ENCODE measurements at places on chromosomes 12 and 14.

DNA sequence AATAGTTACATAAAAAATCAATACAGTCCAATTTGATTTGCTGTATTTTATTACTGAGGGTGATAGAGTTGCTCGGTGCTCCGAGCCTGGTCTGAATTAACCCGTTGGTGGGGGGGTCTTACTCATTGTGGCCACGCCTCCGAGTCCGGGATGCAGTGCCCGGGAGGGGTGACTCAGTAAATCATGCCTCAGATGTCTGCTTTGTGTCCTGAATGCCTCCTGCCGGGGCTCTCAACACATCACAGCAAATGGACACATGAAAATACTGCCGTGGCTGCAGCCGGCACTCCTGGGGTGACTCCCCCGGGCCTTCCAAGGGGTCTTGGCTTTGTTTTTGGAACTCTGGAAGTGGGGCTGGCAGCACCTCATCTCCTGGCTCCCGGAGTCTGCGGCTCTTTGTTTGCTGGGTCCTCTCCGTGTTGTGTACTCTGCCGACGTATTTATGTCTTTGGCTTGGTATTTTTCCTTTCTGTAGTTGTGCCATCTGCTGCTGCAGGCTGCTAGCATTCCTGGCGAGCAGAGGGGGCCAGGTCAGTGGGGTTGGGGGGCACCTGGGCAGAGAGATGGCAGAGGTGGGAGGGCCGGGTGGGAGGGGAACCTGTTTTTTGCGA lies 129.0 kb downstream of the AACS start:
- DNase-seq, result no peak

GRCh38 chr12:39297891-39298290 lies 145.0 kb downstream of the KIF21A start:
- no peak for DNase-seq

GRCh38 chr14:79781882-79782281 lies 429.4 kb downstream of the DIO2 start:
- no peak for DNase-seq

DNA sequence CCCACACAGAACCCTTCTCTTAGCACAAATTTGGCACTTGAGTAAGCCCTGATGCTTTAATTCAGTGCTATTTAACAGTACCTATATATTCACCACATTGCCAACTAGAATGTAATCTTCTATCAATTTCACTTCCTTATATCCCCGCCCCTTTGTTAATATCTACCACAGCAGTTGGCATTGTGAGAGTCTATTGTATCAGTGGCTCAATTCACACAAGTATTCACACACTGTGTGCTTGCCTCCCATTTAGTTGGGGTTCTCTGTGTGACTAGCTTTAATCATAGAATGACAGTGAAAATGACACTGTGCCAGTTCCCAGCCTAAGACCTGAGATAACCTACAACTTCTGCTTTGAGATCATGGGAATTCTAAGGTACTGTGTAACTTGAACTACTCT lies 103.1 kb downstream of the SEC23A start:
- no peak for DNase-seq

Measured in stimulated activated CD4-positive, alpha-beta T cell treated with anti-CD3 and anti-CD28 coated beads, TNF-alpha, amount 100 ng/mL, for 1 hour (primary cell).